ENCODE measurements at places on chromosomes 2 and 18.

DNA sequence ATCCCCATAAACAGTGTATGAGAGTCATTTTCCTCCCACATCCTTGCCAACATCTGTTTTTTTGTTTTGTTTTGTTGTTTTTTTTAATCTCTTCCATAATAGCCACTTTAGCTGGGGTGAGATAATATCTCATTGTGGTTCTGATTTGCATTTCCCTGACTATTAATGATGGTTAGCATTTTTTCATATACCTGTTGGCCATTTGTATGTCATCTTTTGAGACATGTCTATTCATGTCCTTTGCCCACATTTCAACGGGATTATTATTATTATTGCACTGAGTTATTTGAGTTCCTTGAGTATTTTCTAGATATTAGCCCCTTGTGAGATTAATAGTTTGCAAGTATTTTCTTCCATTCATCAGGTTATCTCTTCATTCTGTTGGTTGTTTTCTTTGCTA, 223.3 kb downstream of the LPIN1 start:
- no peak for DNase-seq

GRCh38 chr2:221120643-221121042, 451.5 kb downstream of the EPHA4 start:
- DNase-seq: no peak

- no peak for DNase-seq
Measured at GRCh38 chr2:33782395-33783230, 183.5 kb upstream of the FAM98A start.

DNA sequence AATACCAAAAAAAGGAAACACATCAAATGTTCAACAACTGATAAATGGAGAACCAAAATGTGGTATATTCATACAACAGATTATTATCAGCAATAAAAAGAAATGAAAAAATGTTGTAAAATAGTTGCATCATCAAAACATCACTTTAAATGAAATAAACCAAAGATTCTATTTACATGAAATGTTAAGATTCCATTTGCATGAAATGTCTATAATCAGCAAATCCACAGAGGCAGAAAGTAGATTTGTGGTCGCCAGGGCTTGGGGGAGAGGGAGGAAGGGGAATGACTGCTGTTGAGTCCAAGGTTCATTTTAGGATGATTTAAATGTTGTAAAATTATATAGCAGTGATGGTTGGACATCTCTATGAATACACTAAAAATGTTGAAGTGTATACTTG, 181.9 kb downstream of the RTP5 start:
- DNase-seq: no peak

- DNase-seq: no peak
Measured at GRCh38 chr2:113010088-113010487, 4.8 kb downstream of the IL36A start.

DNA sequence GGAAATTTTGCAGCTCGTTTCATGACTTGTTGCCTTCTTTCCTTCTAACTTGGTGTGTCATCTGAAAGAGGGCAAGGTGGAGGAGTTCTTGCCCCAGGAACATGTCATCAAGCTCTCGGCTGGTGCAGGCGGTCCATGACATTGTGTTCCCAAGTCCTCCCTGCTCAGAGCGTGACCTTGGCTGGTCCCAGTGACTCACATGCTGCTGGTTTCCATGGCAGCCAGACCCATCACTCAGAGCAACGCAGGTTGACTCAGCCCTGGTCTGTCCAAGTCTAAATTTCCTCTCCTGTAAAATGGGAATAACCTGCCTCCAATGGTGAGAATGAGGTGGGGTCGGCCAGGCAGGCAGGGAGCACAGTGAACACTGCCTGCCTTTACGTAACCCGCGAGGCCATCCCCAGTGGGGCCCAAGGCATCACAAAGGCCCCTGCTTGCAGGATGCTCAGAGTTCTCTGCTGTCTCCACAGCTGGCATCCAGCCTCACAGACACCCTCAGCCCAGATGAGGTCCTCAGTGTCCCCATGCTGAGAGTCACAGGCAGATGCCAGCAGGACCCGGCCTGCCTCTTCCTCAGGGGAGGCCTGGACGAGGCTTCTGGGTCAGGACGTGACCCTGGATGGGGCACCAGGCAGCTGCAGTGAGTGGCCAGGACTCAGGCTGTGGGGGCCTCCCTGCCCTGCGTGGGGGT, 143.7 kb downstream of the TPO start:
- DNase-seq: no peak

DNA sequence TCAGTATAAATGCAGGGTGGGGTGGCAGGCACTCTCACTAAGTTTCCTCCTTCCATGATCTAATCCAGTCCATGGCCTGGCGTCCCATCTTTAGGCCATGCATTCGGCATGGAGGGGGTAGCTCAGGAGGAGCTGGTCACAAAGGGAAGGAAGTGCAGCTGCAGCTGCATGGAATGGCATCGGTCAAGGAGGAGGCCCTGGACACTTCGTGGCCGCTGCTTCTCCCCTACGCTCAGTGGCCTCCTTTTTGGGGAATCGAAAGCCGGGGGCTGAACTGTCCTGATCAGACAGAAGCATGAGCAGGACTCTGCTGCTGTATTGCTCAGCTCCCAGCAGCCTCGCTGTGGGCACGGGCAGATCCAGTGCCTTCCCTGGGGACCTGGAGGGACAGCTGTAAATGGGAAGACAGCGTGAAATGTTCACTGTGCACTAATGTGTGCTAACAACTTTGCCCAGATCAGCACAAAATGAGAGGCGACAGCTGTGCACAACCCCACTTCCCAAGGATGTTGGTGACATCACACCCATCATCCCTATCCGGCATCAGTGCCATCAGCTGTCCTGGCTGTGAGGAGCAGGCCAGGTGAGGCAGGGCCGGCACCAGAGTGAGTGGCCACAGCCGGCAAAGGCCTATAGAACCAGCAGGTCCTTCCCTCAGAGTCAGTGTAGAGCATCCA, 520.1 kb upstream of the RAB6C start:
- DNase-seq: no peak

DNA sequence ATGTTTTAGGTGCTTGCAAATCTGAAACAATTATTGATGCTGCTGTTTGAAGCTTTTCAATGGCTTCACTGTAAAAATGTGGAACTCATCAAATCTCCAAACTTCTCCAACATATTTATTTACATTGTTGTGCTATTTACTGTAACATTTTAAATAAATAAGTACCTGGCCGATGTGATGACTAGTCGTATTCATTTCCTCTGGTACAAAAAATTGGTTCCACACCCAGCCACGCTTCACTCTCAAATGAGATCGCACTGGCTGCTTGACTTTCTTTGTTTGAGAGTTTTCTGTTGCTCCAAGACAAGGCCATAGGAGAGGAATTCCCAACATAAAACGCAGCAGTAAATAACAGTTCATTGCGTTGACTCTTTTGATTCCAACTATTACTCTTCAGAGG, 32.0 kb downstream of the CDH19 start:
- no peak for DNase-seq

GRCh38 chr2:65608466-65608865, 176.1 kb upstream of the SPRED2 start:
- no peak for DNase-seq

DNA sequence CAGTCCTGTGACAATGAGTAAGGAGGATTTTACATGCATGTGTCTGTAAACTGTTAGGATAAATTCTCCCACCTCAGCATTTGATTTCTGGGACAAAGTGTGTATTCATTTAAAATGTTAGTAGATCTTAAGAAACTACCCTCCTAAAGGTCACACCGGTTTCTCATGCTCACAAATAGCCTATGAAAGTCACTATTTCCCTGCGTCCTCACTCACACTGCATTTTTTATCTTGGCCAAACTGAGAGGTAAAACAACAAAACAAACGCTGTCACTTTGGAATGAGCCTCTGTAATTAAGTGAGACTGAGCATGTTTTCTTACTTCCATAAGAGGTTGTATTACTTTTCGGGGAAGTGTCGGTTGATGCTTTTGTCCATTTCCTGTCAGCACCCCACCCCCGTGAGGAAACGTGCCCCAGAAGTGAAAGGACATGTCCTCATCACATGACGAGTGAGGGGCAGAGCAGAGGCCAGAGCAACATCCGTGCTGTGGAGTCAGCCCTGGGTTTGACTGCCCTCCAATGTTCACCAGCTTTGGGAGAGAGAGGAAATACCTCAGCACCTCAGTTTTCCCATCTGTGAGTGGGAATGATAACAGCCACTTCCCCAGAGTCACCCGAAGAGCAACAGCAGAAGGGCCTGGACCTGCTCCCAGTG, 3.1 kb downstream of the GYPC start:
- DNase-seq: no peak

DNA sequence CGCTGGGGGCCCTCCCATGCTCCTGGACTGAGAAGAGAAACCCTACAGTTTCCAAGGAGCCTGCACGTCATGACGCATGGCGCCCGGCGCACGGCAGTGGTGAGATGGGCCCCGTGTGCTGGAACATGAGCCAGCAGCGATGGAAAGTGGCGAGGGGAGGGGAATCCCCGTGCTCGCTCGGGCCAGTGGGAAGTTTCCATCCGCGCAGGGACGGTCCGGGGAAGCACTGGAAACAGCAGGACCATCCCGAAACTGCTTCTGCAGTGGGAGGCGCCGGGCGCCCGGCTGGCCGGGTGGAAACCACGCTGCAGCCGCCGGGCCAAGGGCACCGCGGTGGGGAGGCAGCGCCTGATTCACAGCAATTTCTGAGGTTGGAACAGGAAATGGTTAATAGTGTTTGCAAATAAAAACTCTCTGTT, 4.9 kb upstream of the PDCD1 start:
- DNase-seq: no peak

GRCh38 chr2:219289537-219290361, 10.6 kb downstream of the DNAJB2 start:
- DNase-seq: peak; percentile 85
